ENCODE measurements at places on chromosomes 2 and 18. TPM values are rescaled to one million over a fixed set of nuclear protein-coding genes. Genes with fewer than 3 reads are reported as not detected.

DNA sequence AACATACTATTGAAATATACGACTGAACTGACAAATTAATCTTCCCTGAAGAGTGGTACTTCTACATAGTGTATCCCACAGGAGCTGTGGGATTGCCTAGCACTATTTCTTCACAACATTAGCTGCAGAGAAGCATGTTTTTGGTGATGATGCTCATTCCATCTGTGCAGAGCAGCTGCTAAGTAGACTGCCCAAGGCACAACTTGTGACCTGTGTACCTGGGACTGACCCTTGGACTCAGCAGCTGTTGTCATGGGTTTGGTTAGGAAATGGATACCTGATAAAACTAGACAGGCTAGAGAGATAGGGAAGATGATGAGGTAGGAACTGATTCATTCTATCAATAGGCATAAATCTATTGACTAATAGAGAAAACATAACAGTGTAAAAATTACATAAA, 1204.0 kb downstream of the DSC3 start:
- DNase-seq: no peak

DNA sequence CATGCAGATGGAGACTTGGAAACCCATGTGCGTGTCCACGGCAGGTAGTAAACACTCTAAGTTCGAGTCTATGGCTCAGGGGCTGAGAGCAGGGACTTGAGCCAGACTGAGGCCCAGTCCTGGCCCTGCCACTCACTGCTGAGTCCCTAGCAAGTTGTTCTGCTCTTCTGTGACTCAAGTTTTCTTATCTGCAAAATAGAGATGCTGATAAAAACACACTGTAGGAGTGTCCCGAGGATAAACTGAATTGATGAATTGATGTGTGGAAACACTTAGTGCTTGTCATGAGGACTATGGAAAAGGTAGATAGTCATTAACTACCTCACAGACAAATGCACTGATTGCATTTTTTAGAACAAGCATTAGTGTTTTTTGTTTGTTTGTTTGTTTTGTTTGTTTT, 73.2 kb downstream of the BOLA3 start:
- DNase-seq: no peak

GRCh38 chr2:61959381-61960293, 54.2 kb downstream of the COMMD1 start:
- DNase-seq: no peak

DNA sequence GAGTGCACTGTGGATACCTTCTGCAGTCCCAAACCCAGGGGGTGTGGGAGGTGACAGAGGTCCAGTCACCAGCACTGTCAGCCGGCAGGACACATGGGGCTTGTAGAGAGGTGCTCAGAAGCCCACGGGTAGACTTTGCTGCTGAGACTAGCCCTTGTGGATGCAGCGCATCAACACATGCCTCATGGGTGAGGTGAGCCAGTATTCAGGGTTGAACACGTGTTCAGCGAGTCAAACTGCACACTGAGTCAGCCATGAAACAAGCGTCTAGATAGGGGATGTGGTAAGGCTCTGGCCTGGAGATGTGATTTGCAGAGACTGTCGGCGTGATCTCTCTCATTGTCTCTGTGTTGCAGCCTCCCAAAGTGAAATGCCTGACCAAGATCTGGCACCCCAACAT, 35.8 kb upstream of the SCLY start:
- no peak for DNase-seq

DNA sequence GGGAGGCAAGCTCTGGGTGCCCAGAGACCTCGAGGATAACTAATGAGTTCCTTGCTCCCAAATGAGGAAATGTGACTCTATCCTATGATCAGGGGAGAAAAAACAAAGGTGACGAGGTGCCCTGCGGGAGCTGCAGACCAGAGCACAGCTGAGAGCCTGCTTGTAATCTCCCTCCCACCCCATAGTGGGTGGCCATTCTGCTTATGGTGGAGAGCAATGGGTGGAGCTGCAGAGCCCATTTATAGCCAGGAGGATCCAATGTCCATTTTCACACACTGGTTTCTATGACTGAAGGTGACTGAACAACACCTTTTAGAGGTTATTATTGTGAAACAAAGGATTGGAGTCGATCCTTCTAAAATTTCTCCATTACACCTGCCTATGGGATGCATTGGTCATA, 153.3 kb downstream of the COL6A3 start:
- DNase-seq: no peak

Gene MC5R
- 0.24 TPM for total RNA-seq

Gene LGALSL
- 22.5 TPM for total RNA-seq
